ENCODE measurements at places on chromosomes 2 and 18.

DNA sequence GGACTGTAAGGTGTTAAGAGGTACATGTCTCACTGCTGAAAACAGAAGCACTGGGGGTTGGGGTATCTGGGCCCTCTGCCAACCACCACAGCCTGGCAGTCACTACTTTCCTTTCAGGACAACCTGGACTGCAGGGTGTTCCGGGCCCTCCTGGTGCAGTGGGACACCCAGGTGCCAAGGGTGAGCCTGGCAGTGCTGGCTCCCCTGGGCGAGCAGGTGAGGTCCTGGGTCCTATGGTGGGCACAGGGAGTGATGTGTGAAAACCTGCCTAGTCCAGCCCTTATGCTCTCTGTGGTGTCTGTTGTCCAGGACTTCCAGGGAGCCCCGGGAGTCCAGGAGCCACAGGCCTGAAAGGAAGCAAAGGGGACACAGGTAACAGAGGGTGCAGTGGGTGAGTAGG, 40.0 kb downstream of the MARCO start:
- no peaks in the 10 kb centered on the region for H3K36me3 ChIP-seq
- no peak overlapping the region for H3K4me3 ChIP-seq
- H3K27ac ChIP-seq, result no peak overlapping the region
- DNase-seq, result no peak

GRCh38 chr2:101114815-101115214, 36.4 kb downstream of the TBC1D8 start:
- H3K36me3 ChIP-seq, result no peaks in the 10 kb centered on the region
- H3K4me3 ChIP-seq, result no peak overlapping the region
- DNase-seq, result no peak
- no peaks in the 10 kb centered on the region for H3K27me3 ChIP-seq
- peaks cover 31% of the 10 kb centered on the region for H3K4me1 ChIP-seq

GRCh38 chr2:68771211-68771751, 36.7 kb downstream of the ARHGAP25 start:
- no peaks in the 10 kb centered on the region for H3K36me3 ChIP-seq
- H3K27me3 ChIP-seq, result no peaks in the 10 kb centered on the region
- no peaks in the 10 kb centered on the region for H3K4me1 ChIP-seq
- no peak for DNase-seq
- H3K4me3 ChIP-seq, result no peak overlapping the region
- H3K27ac ChIP-seq, result no peak overlapping the region

DNA sequence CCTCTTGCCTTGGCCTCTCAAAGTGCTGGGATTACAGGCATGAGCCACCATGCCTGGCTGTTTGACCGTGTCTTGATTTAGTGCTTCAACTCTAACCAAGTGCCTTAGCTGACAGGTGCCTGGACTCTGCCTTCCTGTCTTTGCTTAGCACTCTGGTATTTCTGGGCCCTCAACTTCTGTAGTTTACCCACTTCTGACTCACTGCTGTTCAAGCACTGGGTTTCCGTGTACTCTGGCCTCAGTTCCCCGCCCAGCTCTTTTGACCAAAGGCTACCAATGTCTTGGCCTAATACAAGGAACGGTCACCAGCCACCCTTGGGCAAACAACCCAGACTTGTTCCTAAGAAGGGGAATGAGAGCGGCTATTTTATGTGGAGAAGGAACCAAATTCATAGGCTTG, 35.7 kb upstream of the CABLES1 start:
- H3K27me3 ChIP-seq, result no peaks in the 10 kb centered on the region
- H3K4me3 ChIP-seq, result no peak overlapping the region
- peak; percentile 89 for DNase-seq
- H3K4me1 ChIP-seq, result peaks cover 62% of the 10 kb centered on the region
- no peaks in the 10 kb centered on the region for H3K36me3 ChIP-seq

DNA sequence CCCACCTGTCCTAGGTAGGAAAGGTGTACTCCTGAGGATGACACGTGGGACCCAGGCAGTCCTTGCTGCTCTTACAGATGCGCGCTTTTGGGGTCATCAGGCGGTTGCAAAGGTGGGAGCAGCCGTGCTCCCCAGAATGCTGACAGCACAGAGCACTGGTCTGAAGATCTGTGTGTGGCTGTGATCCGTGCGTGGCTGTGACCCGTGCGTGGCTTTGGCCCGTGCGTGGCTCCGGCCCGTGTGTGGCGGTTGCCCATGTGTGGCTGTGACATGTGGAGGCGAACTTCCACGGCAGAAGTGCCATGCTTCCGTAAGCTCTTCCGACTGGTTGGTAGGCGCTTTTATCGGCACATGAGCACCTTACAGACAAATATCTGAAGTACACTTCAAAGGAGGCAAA, 270.0 kb downstream of the AGAP1 start:
- no peak overlapping the region for H3K27ac ChIP-seq
- H3K4me1 ChIP-seq, result no peaks in the 10 kb centered on the region
- no peak overlapping the region for H3K4me3 ChIP-seq
- H3K27me3 ChIP-seq, result no peaks in the 10 kb centered on the region
- H3K36me3 ChIP-seq, result no peaks in the 10 kb centered on the region

DNA sequence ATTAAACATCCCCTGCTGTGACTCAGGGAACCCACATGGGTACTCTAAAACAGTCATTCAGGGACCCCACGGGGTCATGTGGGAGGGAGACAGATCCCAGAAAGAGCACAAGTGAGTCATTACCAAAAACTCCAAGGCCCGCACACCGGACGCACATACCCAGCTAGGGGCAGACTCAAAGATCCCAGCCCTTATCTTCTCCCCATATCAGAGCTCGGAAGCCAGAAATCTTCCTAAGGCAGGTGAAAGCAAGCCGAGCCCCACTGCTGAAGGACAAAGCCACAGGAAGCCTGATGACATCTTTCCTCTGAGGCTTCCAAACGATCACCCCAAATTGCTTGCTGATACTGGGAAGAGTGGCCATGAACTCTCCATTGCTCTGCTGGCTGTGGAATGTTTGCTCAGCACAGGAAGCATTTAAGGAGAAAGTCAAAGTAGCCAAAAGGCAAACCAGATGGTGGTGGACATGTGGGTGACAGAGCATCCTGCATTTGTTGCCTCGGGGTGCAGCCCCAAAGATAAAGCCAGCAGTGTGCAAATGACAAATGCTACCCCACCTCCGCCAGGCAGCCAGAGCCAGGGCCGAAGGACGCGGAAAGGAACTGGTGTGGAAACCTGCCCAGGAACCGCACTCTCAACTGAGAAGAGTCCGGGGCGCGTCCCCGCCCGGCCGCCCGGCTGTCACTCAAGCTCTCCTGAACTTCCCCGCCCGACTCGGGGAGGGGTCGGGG, 784 bp downstream of the ACTR1B start:
- H3K27me3 ChIP-seq, result no peaks in the 10 kb centered on the region
- no peaks in the 10 kb centered on the region for H3K36me3 ChIP-seq
- peak; percentile 84 for DNase-seq
- peak overlapping the region; percentile 73 for H3K4me3 ChIP-seq
- H3K4me1 ChIP-seq, result peaks cover 6% of the 10 kb centered on the region

- H3K27ac ChIP-seq, result no peak overlapping the region
- H3K36me3 ChIP-seq, result no peaks in the 10 kb centered on the region
- no peaks in the 10 kb centered on the region for H3K27me3 ChIP-seq
- H3K4me1 ChIP-seq, result no peaks in the 10 kb centered on the region
- H3K4me3 ChIP-seq, result no peak overlapping the region
These were observed 105.3 kb downstream of the GLI2 start for GRCh38 chr2:120840795-120841487.

DNA sequence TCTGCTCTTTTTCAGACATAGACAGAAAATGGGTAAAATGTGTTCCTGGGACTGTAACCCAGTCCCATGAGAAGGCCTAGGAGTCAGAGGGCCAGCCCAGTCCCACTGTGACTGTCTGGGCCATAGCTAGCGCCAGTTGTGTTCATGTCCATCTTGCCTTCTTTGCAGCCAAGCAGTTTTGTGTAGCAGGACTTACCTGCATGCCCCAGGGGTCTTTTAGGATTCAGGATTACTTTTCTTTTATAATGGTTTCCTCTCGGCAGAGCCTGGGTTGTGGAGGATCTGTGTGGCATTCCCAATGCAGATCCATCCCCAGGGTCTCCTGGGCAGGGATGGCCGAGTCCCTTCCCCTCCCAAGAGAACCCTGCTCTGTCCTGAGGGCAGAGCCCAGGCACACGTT, 90.8 kb downstream of the FHOD3 start:
- no peak overlapping the region for H3K27ac ChIP-seq
- no peak overlapping the region for H3K4me3 ChIP-seq
- no peak for DNase-seq

- no peak overlapping the region for H3K27ac ChIP-seq
- H3K36me3 ChIP-seq, result no peaks in the 10 kb centered on the region
- no peak overlapping the region for H3K4me3 ChIP-seq
- no peaks in the 10 kb centered on the region for H3K27me3 ChIP-seq
- H3K4me1 ChIP-seq, result no peaks in the 10 kb centered on the region
These were observed 69.2 kb downstream of the EDAR start for GRCh38 chr2:108919571-108920373.

GRCh38 chr18:47077111-47077510, 41.7 kb upstream of the ELOA2 start:
- no peak overlapping the region for H3K27ac ChIP-seq
- no peaks in the 10 kb centered on the region for H3K4me1 ChIP-seq
- H3K36me3 ChIP-seq, result no peaks in the 10 kb centered on the region
- DNase-seq, result no peak
- no peak overlapping the region for H3K4me3 ChIP-seq

DNA sequence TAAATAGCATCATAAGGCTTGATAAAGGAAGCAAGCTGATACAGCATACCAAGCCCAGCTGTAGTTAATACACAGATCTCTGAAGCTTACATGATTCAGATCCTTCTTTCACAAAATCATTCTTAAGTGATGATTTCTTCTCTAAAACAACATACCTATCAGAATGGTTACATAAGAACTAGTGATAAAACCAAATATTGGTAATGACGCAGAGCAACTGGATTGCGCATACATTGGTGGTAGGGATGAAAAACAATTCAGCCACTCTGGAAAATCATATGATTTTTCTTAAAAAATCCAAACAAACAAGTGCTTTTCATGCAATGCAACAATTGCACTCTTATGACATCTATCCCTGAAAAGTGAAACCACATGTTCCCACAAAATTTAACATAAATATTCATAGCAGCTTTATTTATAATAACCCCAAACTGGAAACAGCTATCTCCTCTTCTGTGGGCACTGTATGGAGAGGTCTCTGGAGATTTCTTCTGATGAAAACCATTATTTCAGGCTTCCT, 153.6 kb upstream of the DSEL start:
- H3K4me3 ChIP-seq, result no peak overlapping the region
- DNase-seq, result no peak
- no peaks in the 10 kb centered on the region for H3K27me3 ChIP-seq

DNA sequence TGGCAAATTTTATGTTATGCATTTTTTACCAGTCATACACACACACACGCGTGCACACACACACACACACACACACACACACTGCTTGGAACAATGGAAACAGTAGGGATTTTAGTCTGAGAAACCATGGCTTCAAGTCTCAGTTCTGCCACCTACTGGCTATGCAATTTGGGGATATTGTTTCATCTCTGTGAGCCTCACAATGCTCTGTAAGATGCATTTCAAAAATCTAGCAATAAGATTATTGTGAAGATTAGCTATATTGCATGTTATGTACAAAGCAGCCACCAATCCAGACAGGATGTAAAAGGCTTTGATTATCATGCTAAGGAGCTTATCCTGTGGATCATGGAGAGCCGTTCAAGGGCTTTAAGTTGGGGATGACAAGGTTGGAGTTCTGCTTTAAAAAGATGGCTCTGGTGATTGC, 401.4 kb downstream of the NBAS start:
- peaks cover 1% of the 10 kb centered on the region for H3K4me1 ChIP-seq
- DNase-seq, result no peak
- no peaks in the 10 kb centered on the region for H3K36me3 ChIP-seq
- no peak overlapping the region for H3K27ac ChIP-seq
- H3K4me3 ChIP-seq, result no peak overlapping the region

- no peaks in the 10 kb centered on the region for H3K27me3 ChIP-seq
- no peaks in the 10 kb centered on the region for H3K4me1 ChIP-seq
- H3K4me3 ChIP-seq, result no peak overlapping the region
- no peak for DNase-seq
- H3K27ac ChIP-seq, result no peak overlapping the region
These were observed 363.7 kb downstream of the SLC4A3 start for GRCh38 chr2:219991116-219991515.

DNA sequence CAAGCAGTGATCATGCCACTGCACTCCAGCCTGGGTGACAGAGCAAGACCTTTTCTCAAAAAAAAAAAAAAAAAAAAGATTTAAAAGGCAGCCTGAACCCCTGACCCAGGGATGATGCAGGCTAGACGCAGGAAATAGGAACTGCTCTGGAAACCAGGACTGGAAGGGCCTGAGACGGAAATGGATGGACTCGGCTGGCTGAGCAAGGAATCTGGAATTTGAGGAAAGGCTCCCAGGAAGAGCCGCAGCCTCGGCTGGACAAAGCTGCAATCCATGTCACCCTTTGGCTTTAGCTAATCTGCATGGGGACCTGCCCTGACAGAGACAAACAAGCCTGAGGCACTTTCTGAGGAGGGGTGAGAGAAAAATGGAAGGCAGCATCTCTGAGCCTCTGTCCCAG, 55.0 kb upstream of the DAPL1 start:
- peaks cover 5% of the 10 kb centered on the region for H3K4me1 ChIP-seq
- DNase-seq, result no peak
- no peaks in the 10 kb centered on the region for H3K27me3 ChIP-seq
- no peaks in the 10 kb centered on the region for H3K36me3 ChIP-seq
- H3K4me3 ChIP-seq, result no peak overlapping the region

- no peaks in the 10 kb centered on the region for H3K4me1 ChIP-seq
- H3K36me3 ChIP-seq, result no peaks in the 10 kb centered on the region
- no peak overlapping the region for H3K27ac ChIP-seq
These were observed 1.7 kb downstream of the IL1RL1 start for GRCh38 chr2:102313025-102313424.

DNA sequence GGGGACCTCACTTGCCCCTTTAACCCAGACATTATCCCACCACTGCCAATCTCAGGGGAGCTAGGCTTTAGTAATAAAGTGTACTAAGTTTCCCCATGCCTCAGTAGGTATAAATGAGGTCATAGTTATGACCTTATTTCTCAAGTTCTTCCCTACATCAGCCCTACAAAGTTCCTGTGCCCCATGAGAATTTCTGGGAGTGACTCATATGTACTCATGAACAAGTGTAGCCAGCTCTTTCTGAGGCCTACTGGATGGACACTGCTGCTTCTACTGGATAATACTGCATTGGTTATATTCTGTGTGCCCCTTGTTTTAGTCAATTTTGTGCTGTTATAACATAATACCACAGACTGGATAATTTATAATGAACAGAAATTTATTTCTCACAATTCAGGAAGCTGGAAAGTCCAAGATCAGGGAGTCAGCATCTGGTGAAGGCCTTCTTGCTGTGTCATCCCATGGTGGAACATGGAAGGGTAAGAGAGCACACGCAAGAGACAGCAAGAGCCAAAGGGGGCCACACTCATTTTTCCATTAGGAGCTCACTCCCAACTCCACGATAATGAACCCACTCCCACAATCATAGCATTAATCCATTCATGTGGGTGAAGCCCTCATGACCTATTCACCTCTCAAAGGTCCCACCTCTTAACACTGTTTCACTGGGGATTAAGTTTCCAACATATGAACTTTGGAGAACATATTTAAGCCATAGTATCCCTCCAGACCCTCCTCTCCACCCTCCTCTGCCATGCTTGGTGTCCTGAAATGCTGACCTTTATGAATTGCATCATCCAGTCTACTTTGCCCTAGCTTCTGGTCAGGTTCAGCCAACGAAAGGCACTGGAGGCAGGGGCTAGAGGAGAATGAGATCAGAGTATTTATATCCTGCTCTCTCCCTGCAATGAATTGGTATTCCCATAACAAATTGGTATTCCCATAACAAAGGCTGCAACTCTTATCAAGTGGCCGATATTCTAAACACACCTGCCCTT, 25.4 kb upstream of the ST3GAL5 start:
- H3K27ac ChIP-seq, result no peak overlapping the region
- no peaks in the 10 kb centered on the region for H3K36me3 ChIP-seq
- H3K4me3 ChIP-seq, result no peak overlapping the region
- H3K27me3 ChIP-seq, result no peaks in the 10 kb centered on the region
- no peaks in the 10 kb centered on the region for H3K4me1 ChIP-seq
- DNase-seq, result no peak
